WERI-Rb-1 (cell line): ENCODE measurements at places on chromosomes 12 and 14.

- no peak for DNase-seq
Observed at GRCh38 chr14:42391146-42391834, 784.6 kb downstream of the LRFN5 start.

DNA sequence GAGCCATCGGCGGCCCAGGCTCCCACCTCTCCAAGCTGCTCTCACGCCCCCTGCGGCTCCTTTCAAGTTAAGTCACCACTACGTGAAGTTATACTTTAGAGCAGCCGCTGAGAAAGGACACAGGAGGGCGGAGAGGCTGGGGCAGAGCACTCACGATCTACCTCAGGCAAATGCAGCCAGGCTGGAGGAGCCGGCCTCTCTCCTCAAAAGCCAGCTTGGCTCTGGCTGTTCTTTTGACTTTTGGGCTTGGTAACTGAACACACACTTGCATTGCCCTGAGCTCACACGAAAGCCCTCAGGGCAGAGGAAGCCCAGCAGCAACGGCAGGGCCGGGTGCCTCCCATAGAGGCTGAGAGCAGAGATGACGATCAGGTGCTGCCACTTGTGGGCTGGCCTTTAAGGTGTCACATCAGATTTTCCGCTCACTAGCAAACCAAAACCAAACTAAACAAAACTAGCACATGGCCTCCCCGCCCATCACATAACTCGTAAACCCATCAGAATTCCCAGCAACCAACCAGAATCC is 75.2 kb downstream of the PITPNM2 start:
- peak; percentile 75 for DNase-seq

DNA sequence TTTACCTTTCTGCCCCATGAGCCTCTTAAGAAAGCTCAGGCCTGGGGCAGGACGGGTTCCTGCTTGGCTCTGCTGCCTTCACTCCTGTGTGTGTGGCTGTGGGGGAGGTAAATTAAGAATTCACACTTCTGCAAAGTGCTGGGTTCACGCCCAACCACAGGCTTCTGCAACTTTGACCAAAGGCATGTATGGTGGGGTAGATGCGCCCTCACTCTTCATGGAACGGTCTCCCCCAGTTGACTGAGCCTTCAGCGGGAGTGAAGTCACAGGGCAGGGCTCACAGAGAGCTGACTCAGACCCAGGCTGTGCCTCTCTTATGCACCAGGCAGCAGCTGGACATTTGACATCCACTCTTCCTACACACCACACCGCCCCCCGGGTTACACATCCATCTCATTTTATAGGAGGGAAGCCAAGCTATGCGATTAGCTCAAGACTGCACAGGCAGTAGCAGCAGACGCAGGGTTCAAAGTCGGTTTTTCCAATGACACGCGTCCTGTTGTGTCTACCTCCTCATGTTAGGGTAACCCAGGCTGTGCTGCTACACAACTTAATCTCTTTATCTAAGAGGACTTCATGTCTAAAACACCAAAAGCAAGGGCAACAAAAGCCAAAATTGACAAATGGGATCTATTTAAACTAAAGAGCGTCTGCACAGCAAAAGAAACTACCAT is 15.4 kb upstream of the BCL11B start:
- no peak for DNase-seq

GRCh38 chr14:78106381-78106780 is 63.8 kb upstream of the NRXN3 start:
- DNase-seq: no peak

DNA sequence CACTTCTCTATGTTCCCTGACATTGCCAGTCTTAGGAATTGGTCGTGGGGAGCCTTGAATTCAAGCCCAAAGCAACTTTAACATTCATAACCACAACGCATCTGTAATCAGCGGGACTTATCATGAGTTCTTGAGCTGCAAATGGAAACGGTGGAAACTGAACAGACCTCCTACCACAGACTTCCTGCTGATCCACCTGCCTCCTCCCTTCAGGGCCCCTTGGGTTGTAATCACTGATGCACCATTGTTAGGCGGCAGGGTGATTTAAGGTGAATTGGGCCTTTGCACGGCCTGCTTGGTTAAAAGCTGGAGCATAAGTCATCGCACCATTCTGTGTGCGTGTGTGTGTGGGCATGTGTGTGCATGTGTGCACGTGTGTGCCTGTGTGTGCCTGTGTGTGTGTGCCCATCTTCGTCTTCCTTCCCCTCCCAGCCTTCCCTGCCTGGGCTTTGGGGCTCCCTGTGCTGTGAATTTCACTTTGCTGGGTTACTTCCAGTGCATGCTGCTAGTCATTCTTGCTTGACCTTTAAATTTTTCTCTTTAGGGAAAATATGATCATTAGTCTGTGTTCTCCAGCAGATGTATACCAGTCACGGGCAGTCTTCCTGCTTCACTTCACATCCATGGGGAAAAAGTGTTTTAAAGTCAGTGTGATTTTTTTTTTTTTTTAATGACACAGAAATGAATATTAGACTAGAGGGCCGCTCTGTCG is 29.1 kb downstream of the CHST11 start:
- no peak for DNase-seq

- peak; percentile 45 for DNase-seq
Observed at GRCh38 chr14:99430491-99430890, 50.2 kb downstream of the SETD3 start.

GRCh38 chr12:107670999-107671643 is 14.5 kb upstream of the PWP1 start:
- DNase-seq: peak; percentile 19

- DNase-seq: no peak
Observed at GRCh38 chr12:25972783-25973182, 14.3 kb downstream of the RASSF8 start.

DNA sequence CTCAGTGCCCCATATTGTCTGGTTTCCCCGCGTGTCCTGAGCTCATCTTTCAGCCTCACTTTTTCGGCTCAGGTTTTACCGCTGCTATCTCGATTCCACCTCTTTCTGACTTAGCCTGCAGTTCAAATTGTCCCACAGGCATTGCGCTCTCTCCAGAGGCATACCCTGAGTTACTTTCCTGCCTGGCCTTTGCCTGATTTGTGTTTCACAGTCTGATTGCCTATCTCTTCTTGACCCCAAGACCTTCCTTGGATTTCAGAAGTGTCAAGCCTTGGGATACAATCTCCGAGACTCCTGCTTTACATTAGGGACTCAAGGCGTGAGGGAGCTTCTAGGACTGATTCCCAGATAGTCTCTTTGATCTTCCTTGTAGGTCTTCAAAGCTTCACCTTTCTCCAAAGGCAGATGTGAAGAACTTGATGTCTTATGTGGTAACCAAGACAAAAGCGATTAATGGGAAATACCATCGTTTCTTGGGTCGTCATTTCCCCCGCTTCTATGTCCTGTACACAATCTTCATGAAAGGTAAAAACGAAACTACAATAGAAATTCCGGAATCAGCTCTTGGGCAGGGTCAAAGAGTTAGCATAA is 629 bp downstream of the LETMD1 start:
- DNase-seq: no peak

DNA sequence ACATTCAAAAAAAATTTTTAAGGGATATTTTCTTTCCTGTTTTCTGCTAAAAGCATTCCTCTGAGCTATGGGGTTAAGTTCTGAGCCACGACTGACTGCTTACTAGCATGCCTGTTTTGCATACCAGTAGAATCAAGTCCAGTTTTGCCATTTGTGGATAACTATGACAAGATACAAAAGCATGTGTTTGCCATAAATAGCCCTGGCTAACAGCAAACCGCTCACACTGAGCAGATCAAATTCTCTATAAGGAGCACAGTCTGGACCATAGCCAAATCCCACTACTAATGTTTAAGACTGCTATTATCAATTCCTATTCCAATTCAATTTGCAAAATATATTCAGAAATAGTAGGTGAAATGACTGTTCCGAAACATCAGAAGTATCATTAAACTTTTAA is 3.2 kb downstream of the CFL2 start:
- DNase-seq: no peak

DNA sequence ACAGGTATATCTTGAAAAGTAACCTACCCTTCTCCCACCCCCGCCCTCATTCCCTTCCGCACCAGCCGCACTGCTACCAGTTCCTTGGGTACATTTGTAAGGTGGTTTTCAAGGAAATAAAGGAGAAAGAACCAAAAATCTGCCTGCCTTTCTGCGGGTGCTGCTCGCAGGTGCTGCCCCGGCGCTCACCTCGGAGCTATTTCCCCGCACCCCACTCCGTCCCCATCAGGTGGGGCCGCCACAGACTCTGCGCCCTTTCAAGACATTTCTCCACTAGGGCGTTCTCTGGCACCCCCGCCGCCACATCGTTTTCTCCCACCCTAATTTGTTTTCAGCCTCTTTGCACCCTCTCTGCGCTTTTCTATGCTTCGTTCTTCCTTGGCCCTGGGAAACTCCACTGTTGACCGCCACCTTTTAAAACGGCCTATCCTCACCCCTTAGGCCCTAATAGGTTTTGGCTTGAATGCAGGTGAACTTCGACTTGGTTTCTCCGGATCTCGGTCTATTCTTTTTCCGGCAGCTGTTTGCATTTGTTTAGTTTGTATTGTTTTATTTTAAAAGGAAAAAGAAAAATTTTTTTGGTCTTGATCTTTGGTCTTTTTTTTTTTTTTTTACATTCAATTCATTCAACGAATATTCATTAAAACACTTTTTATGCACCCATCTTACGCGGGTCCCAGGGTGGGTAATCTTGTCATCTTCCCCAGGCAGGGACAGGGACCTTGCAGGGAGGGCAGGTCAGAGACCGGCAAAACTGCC is 3.0 kb downstream of the VSX2 start:
- DNase-seq: no peak

- no peak for DNase-seq
Observed at GRCh38 chr14:103935102-103935501, 6.8 kb downstream of the TDRD9 start.

DNA sequence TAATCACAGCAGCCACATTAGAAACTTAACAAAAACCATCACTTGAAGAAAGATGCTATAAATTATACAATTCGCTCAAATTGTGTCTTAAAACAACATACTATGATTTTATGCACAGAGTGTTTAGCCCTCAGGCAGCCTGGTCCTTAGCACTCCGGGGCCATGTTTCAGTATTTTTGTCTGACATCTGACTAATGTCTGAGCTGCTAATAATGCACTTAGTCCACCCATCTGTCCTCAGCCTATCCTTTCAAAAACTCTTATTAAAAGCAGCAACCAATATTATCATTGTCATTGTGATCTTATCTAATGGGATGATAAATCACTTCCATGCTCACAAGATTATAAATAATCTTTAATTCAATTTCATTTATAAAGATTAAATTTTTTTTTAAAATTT is 602.7 kb upstream of the FOXG1 start:
- peak; percentile 24 for DNase-seq

GRCh38 chr12:66962290-66962689 is 283.4 kb upstream of the GRIP1 start:
- DNase-seq: no peak

DNA sequence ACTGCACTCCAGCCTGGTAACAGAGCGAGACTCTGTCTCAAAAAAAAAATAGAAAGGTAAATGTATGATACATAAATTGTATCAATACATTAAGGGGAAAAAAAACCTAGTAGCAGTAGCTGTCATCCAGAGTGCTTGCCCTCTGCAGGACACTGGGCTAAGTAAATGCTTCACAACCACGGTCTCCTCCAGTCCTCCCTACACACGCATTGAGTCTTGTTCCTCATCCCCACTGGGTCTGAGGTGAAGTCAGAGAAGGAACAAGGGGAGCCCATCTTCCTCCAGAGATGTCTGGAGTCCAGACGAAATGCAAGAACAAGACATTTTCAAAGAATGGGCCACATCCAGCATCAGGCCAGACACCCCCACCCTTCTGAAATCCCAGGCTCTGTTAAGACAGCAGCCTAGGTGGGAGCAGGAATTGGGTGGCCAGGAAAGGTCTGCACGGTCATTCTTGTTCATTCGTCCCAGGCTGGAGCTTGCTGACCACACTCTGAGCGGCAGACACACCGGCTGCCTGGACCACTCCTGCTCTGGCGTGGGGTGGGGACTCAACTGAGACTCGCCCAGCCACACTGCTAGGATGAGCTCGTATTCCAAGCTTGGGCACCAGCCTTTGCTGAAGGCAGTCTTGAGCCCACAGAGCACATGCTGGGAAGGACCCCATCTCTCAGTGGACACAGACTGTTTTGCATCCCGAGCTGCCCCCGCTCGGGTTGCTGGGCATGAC is 45.5 kb downstream of the CHGA start:
- no peak for DNase-seq

- no peak for DNase-seq
Observed at GRCh38 chr12:73374360-73374759, 1102.2 kb downstream of the TRHDE start.

GRCh38 chr12:22653075-22653474 is 28.1 kb downstream of the ETNK1 start:
- DNase-seq: no peak

- DNase-seq: no peak
Observed at GRCh38 chr12:71763677-71764379, 9.2 kb downstream of the RAB21 start.

DNA sequence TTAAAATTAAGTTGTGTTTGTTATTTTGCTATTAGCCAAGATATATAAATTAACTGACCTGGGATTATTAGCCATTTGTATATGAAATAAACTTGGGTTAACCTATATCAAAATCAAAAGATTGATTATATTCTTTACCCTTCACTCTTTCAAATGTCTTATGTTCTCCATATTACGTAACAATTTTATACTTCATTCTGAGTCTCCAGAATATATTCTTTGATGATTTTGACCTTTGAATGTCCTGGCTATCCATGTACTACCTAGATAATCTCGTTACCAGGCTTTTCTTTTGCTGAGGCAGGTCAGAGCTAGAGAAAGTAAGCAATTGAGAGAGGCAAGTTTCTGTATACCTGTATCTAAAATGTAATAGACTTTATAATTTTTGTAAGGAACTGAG is 3.6 kb downstream of the PPM1A start:
- no peak for DNase-seq

GRCh38 chr14:99749142-99749541 is 44.1 kb upstream of the EML1 start:
- peak; percentile 49 for DNase-seq

GRCh38 chr14:98591161-98591560 is 680.8 kb downstream of the BCL11B start:
- no peak for DNase-seq

GRCh38 chr12:68007033-68007432 is 17.8 kb downstream of the IFNG-AS1 start:
- DNase-seq: no peak

DNA sequence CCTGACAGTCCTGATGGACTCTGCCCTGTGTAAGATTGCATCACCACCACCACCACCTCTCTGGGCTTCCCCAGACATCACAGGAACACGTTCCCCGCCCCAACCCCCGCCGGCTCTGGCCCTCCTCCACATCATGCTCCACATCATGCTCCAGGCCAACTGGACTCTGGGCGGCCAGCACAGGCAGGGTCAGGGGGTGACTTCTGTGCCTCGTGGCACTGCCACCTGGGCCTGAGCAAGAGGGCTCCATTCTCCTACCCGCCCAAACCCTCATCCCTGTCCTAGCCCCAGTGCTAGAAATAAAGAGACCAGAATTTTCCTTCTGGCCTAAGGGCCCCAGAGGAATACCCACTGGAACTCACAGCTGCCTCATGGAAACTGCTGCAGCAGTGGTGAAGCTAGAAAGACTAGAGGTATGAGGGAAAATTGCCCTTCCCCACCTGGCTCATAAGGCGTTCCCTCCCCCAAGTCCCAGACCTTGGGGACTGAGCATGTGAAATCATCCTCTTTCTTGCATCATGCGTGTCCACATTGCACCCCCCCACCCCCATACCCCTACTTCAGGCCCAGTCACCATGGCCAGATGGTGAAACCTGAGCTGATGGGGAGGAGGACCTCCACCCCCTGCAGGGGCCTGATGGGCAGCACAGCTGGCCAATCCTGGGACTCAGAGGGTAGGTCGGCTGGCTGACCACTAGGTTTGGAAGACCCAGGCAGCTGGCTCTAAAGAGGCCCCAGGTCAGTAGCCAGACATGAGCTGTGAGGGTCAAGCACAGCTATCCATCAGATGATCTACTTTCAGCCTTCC is at the start of gene INHBE:
TSS of gene INHBE (plus strand) at position 742 of the 808 bp plus-strand sequence. CDS start 230 bp downstream, outside the sequence.
- peak; percentile 98 for DNase-seq
